DMS79 (cell line): ENCODE measurements at places on chromosomes 2 and 18.

GRCh38 chr18:48033790-48034650, 103.6 kb upstream of the SMAD2 start:
- DNase-seq = no peak

DNA sequence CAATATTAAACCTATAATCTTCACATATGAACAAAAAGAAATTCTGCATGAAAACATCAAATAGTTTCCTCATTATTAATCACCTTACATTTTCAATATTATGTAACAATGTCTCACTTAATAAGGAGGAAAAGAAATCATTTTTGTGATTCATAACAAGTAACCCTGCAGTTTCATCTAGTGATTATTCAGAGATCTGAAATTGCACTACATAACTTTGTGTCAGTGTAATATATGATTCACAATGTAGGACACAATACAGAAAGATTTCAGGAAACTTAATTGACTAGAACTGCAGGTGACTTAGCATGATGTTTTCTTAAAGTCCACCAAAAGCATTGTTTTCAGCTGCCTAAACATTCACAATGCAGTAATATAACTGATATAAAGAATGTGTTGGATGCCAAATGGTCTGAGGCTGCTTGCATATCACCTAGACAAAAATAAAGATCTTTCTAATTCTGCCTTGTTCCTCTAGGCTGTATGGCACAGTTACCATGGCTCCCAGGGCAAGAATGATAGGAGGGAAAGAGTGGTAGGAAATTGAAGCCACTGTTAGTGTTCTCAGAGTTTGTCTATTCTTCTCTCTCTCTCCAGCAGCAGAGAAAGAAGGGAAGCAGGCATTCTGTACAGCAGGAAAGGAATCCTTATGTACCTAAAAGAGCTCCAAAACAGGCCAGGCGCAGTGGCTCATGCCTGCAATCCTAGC, 366.6 kb downstream of the FSIP2 start:
- no peak for DNase-seq

- DNase-seq = no peak
Observed at GRCh38 chr2:40332191-40332826, 119.6 kb downstream of the SLC8A1 start.

DNA sequence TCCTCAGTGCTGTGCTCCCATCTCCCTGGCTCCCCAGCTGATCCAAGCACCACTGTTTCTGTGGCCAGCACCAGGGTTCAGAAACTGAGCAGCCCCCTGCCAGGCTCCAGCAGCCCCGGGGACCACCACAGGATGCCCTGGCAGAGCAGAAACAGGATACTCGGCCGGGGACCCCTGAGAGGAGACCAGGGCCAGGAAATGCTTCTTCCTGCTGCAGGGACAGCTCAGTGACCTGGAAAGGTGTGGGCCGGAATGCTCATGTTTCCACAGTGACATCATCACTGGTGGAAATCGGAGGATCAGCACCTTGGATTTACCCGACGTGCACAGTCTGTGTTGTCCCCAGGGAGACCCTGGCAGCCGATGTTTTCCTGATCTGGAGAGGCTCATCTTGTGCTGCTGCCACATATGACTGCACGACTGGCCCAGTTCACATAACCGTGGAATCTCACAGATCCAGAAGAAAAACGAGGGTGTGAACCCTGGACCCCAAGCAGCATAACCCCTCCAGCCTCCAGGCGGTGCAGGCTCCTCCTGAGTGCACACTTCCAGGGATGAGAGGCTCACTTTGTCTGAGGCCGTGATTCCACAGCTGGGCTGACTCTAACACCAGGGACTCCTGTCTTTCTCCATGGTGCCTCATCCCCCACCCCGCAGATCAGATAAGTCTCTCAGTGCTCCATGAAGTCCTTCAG, 58.0 kb downstream of the DDX1 start:
- no peak for DNase-seq

GRCh38 chr18:48460929-48461583, 51.9 kb upstream of the ZBTB7C start:
- DNase-seq = no peak

DNA sequence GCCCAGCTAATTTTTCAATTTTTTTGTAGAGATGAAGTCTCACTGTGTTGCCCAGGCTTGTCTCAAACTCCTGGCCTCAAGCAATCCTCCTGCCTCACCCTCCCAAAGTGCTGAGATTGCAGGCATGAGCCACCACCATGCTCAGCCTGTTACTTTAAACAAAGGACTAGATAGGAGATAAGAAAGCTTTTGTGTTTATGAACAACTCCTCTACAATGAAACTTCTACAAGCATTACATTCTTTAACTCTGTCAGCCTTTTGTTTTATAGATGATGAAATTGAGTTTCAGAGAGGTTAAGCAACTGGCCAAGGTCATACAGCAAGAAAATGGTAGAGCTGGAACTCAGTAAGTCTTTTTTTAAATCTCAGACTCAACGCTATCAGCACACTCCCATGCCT, 22.7 kb downstream of the ALPK2 start:
- no peak for DNase-seq

DNA sequence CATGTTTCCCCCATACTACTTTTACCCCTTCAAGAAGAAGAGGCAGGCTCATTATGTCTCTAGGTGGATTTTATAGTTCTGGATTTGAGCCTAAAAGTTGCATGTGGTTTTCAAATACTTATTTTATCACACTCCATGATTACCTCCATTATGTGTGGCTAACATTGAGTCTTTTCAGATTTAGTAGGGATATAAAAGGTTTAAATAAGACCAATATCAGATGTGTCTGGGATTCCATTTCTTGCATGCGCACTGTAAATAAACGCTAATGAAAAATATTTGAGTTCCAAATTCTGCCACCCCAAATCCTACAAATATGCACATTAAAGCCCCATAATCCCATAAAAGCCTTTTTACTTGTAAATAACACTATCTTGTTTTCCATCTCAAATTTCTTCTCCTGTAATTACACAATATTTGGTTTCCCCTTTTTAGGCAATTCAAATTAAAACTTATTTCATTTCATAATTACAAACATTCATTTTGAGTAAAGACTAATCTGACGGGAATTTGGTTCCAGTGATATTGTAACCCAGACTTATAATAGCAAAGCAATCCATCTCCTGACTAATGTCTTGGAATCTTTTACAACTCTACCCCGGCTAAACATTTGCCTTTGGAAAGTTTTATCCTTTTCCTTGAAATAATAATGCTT, 600.0 kb downstream of the SLC4A3 start:
- no peak for DNase-seq

- DNase-seq = no peak
Observed at GRCh38 chr2:6184532-6185292, 492.5 kb downstream of the SOX11 start.
